ENCODE measurements at places on chromosomes 16 and 17.
A peak's percentile ranks its signal among the peaks of the same experiment; 100 is the strongest.

DNA sequence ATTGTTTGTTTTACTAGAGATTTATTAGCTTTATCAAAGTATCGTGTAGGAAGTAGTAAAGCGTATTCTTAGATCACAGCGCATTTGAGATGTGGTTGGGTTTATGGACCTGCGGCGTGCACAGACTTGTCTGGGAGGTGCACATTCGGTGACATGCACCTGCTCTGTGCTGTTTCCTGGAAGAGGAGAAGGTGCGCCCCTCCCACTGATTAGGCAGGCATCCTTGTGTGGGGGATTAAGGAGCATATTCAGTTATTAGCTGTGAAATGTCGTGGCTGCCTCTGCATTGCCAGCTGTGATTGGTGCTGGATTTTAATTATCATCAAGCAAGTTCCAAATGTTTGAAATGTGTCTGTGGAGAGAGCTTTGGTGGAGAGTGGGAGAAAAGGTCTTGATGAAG lies 903.8 kb upstream of the RBFOX1 start:
- DNase-seq = no peak

DNA sequence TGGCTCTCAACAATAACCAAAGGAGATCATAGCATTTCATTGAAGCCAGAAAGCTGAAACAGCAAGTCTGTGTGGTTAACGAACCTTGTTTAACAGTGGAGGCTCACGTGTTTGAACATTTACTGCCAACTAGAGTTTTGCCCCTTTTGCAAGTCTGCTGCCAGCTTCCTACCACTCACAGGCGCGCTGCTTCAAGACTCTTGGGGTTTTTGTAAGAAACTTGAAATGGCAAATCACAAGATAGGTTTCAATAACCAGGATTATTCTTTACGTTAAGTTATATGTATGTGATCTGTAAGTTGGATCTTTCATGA lies 1.2 kb downstream of the SNTB2 start:
- DNase-seq = peak; percentile 37

DNA sequence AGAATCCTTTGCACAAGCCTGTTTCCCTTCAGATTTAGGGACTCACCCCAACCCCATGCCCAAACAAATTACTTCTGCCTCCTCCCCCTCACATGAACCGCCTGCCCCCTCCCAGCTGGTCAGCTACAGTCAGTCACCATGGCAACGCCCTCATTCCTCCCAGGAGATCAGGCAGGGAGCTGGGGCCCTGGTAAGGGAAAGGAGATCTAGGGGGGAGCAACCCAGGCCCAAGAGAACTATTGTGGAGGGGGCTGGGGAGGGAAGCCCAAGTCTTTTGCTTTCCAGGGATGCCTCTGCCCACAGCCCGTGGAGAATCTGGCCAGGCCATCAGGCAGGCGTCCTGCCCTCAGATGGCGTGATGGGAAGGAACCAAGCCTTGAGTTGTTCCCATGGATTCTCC lies 2.8 kb downstream of the FAM171A2 start:
- peak; percentile 71 for DNase-seq

DNA sequence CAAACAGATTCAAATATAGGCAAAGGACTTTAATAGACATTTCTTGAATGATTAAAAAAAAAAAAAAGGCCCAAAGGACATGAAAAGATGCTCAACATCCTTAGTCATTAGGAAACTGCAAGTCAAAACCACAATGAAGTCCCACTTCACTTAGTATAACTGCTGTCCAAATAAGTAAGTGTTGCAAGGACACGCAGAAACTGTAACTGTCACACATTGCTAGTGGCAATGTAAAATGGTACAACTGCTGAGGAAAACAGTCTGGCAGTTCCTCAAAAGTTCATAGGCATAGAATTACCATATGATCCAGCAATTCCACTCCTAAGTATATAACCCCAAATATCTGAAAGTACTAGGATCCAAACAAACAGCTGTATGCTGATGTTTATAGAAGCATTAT lies 112.7 kb downstream of the BRIP1 start:
- DNase-seq = no peak

DNA sequence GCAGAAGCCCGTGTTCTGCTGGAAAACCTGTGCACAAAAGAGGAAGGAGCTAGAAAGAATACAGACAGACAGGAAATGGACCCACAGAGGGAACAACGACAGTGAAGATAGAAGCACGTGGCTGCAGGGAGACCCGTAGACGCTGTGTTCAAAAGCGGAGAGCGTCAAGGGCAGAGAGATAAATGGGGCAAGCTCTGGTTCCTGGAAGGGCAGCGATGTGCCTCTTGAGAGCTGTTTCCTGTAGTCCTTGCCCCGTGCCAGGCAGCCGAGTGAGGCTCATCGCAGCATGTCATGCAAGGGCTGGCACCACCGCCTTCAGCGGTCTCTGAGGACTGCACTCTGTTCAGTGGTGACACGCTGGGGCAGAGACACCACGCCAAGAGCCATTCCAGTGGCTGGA lies 43.6 kb upstream of the CACNG5 start:
- DNase-seq = no peak

DNA sequence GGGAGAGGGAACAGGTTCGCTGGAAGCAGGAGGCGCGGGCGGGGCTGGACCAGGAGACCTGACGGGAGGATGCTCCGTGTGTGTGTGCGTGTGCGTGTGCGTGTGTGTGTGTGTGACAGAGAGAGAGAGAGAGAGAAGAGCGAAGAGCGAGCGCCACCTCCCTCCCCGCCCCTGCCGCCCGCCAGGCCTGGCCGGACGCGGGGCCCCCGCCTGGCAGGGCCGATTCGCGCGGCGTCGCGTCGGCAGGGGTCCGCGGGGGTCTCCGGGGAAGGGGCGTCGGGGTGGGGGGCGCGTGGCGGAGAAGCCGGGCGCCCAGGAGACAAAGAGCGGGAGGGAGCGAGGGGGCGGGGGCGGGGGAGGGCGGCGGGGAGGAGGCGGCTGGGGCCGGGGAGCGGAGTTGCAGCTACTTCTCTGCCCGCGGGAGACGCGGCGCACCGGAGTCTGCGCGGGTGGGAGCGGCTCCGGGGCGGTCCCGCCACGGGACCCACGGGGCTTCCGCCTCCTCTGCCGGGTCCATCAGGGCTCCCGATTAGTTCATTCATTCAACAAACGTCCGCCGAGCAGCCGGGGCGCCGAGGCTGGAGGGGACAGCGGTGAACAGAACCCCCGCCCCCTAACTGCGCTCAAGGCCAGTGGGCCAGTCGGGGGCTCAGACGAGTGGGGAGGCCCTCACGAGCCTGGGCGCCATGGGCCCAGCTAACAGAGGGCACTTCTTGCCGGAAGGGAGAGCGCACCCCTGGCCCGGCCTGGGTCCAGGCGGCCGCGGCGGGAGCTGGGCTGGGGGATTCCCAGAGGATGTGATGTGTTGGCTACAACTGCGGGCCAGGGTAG lies at the start of gene SAMD14:
SAMD14 (minus strand) TSS at position 433 of the 831 bp plus-strand sequence. CDS start 5,201 bp downstream, outside the sequence.
- peak; percentile 48 for DNase-seq

DNA sequence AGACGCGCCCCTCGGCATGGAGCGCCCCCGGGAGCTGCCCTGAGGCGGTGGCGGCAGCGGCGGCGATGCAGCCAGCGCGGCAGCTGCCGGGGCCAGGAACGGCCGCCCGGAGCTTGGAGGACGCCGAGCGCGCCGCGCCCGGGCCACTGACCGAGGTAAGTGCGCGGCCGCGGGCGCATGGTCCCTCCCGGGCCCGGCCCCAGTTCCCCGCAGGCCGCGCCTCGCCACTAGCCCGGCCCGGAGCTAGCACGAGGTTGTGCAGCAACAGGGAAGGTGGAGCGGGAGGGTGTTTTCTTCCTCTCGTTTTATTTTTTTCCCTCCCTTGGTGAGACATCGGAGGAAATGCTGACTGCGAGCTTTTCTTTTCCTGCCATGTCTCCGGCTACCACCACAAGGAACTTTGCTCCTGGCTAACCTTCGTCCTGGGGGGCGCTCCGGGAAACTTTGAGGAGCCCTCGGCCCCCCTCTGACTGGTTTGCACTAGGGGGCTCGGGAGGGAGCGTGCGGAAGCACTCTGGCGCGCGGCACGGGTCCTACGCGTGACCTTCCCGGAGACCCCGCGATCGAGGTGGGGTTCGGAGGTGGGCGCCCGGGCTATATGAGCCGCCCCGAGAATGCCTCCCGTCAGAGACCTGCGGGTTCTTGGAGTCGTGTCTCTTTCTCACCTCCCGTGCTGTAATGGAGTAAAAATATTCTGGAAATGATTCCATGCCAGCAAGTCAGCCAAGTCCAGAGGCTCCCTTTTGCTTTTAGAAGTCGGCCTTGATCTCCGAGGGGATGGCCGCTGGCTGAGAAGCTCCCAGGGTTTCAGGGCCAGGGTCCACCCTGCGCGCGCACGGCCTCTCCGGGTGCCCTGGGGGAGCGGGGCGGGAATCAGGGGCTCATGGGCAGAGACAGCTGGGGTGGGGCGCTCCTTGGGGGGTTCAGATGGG lies 868 bp downstream of the KCNJ12 start:
- peak; percentile 44 for DNase-seq

DNA sequence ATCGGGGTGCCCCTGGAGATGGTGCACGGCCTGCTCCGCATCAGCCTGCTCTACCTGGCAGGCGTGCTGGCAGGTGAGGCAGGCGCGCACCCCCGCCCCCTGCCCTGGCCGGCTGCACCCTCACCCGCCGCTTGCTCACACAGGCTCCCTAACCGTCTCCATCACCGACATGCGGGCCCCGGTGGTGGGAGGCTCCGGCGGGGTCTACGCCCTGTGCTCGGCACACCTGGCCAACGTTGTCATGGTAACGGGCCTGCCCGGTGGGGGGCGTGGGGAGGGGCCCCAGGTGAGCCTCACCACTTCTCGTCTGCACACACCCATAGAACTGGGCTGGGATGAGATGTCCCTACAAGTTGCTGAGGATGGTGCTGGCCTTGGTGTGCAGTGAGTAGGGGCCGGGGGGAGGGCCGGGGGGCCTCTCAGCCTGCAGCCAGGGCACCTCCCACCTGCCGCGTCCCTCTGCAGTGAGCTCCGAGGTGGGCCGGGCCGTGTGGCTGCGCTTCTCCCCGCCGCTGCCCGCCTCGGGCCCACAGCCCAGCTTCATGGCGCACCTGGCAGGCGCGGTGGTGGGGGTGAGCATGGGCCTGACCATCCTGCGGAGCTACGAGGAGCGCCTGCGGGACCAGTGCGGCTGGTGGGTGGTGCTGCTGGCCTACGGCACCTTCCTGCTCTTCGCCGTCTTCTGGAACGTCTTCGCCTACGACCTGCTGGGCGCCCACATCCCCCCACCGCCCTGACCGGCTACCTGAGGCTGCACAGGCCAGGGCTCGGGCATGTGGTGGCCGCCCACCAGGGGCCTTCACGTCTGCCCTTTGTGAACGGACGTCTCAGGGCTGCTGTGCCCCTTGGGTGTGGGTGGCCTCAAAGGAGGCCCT lies 2.1 kb downstream of the RHBDL1 start:
- DNase-seq = no peak

- no peak for DNase-seq
These were observed 1461.2 kb upstream of the CDH8 start for GRCh38 chr16:63497408-63497807.

DNA sequence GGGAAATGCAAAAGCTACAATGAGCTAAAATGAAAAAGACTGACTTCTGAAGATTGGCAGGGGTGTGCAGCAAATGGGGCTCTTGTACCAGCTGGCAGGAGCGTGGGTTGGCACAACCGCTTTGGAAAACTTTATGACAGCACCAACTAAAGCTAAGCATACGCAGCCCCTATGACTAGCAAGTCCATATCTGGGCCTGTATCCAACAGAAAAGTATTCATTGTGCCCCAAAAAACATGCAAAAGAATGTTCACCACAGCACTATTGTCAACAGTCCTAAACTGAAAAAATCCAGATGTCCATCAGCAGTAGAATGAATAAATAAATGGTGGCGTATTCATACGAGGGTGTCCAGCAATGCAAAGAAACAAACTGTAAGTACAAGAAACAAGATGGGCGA lies 22.6 kb upstream of the ITGA3 start:
- DNase-seq = peak; percentile 91

- peak; percentile 44 for DNase-seq
These were observed 9.3 kb downstream of the CHD9NB start for GRCh38 chr16:53043428-53043831.

DNA sequence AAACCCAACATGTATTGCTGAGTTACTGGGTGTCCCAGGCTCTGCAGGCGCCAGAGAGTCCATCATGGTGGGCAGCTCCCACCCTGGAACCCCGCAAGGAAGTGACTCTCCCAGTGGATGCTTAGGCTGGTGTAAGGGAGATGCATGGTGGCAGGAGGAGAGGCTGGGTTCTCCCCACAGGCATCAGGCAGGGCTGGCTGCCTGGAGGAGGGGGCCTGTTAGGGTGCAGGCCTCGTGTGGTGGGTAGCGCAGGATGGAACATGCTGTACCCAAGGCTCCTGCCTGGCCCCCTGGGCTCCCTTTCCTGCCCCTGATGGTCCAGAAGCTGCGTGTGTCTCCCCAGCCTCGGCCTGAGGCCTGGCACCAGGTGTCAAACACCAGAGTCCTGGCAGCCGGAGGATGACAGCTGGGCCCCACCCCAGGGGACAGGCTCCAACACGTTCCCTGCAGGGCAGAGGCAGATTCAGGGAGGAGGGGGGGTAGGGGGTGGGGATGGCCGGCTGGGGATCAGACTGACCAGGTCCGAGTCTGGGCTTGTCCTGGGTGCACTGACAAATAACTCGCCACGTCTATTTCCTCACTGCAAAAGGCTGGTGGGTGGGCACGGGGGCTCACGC lies 40.2 kb upstream of the CIBAR2 start:
- DNase-seq = no peak

GRCh38 chr17:38898812-38899348 lies 26.5 kb upstream of the LASP1NB start:
- DNase-seq = peak; percentile 69

DNA sequence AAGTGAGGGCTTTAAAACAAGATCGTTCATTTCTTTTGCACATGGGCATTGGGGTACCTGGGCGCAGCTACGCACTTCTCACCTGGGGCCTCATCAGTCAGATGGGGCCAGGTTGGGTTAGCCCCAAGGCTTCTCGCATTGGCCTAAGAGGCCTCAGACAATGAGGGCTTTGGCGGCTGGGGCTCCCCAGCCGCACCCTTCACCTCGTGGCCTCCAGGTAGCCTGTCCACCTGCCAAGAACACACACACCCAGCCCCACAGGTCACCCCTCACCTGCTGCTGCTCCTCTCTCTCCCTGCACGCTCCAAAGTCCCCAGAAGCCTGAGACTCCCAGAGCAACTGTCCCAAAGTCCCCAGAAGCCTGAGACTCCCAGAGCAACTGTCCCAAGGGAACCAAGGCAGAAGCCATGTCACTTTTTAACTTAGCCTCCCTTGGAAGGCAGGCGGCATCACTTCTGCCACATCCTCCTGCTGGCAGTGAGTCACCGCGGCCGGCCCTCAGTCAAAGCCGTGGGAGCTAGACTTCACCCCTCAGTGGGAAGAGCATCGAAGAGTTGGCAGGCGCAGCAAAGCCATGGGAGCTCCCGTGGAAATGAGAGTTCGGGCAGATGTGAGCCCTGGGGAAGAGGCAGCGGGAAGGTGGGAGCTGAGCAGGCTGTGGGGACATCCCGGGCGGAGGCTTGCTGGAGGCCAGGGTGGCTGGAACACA lies 78.9 kb upstream of the PLCG2 start:
- DNase-seq = no peak

- DNase-seq = no peak
These were observed 103.7 kb upstream of the ASIC2 start for GRCh38 chr17:33396818-33397217.
